Esophagus mucosa (tissue), 1 donor: ENCODE measurements at places on chromosomes 1 and 21. TPM values are rescaled to one million over a fixed set of nuclear protein-coding genes. Genes with fewer than 3 reads are reported as not detected.

GRCh38 chr1:3922851-3923250 is 22.8 kb upstream of the C1orf174 start:
- no peak for ATAC-seq

The A3GALT2 gene
- not detected for total RNA-seq

The ACTN2 gene
- total RNA-seq, result 0.24 TPM

The ATF3 gene
- total RNA-seq, result 2.7 TPM

DNA sequence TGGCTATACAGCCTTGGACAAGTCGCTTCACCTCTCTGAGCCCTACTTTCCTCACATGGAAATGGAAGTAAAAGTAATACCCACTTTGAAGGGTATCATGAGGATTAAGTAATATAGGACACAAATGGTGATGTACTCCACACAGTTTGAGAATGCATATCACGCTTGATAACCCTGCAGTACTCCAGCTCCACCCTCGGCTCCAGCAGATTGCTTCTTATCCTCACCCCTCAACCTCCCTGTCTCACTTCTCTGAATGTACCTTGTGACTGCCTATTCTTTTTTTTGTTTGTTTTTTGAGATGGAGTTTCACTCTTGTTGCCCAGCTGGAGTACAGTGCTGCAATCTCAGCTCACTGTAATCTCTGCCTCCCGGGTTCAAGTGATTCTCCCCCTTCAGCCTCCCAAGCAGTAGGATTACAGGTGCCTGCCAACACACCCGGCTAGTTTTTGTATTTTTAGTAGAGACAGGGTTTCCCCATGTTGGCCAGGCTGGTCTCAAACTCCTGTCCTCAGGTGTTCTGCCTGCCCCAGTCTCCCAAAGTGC is 55.5 kb downstream of the LDLRAD2 start:
- ATAC-seq, result no peak

DNA sequence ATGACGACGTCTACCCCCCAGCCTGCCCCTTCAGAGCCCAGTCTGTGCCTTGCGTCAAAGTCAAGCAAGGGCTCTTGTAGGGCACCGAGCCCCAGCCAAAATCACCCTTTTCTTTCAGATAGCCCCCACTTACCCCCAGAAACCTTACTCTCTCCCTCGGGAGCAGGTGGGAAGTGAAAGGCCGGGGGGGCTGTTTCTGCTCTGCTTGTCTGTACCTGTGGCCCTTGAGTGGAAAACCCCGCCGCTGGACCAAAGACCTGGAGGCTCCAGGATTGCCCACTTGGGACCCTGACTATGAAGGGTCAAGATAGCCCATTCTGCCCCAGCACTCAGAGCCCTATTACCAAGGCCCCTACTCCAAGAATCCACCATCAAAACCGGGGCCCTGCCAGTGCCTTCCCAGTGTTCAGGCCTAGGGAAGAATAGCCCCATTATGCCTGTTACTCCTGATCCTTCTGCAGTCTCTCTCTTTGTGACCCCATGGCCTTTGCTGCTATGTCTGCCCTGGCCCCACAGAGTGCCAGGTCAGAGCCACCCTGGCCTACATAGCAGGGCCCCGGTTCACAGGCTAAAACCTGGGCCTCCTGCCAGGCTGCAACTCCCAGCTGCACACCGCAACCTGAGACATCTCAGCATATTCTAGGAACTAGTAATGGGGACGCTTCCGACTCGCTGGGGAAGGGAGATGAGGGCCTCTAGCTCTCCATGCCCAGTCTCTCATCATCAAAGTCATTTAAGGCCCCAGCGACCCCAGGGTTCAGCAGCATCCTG is 22.2 kb upstream of the HPDL start:
- peak; percentile 1 for ATAC-seq

The NECTIN4 gene
- total RNA-seq, result 115 TPM

- no peak for ATAC-seq
Measured at GRCh38 chr21:42421018-42421793, 17.5 kb downstream of the UBASH3A start.

The ERG gene
- total RNA-seq, result 5.1 TPM

DNA sequence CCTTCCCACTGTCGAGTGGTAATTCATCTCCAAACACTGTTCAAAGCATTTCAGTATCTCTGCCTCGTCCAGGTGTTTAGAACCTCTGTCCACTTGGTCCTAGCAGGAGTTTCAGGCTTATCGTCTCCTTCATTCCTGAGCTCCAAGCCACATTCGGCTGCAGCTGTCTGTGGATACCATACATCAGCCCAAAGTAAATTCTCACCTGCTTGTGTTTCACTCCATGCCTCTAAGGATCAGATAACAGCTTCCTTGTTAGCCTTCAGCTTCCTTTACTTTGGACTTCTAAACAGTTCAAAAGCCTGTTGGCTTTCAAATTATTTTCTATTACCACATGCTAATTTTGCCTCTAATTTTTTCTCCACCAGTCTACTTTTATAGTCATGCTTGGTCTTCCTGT is 219.0 kb upstream of the L1TD1 start:
- ATAC-seq, result no peak

The LHX8 gene
- total RNA-seq, result not detected

DNA sequence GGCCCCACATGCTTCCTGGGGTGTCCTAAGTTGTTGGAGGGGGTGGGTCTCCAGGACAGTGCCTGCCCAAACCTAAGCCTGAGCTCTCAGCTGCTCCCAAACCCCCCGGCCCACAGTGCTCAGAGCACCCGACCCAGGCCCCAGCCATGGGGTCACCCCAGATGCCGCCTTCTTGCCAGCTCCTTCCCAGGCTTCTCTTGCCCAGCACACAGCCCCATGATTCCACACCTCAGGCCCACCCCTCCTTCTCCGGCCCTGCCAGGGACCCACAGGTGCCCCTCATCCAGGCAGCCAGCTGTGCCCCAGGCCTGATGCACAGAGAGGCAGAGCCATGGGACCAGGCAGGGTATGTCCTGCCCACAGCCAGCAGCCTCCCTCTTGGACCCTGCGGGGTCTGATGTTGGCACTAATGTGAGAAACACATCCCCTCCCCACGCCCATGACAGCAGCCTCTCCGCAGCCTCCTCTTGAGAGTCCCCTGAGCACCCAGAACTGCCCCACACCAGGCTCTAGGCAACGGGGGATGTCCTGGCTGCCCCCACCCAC is 4.9 kb downstream of the WNT9A start:
- ATAC-seq, result no peak
